ENCODE measurements at places on chromosomes 12 and 14. TPM values are rescaled to one million over a fixed set of nuclear protein-coding genes. Genes with fewer than 3 reads are reported as not detected.

DNA sequence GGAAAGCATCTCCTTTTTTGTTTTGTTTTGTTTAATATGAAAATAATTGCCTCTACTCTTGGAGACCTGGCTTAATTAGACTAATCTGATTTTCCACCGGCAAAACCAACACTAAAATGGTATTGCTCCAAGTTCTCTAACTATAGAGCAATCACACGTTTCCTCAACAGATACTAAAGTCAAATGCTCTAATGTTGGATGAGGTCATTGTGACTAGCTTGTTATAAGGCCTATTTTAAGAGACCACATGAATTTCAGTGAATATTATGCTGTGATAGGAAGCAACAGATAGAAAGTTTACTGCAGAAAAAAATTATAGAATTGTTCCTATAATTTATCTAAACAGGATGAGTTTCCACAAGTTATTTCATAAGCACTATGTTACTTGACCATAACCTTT, 3.3 kb upstream of the CCDC196 start:
- DNase-seq: no peak
- no peak overlapping the region for H3K4me3 ChIP-seq
- no peak overlapping the region for H3K27ac ChIP-seq
- H3K27me3 ChIP-seq: no peaks in the 10 kb centered on the region
- H3K4me1 ChIP-seq: no peaks in the 10 kb centered on the region

GRCh38 chr14:77043177-77043983, 14.9 kb upstream of the IRF2BPL start:
- no peaks in the 10 kb centered on the region for H3K27me3 ChIP-seq
- H3K27ac ChIP-seq: peak overlapping the region; percentile 33
- no peaks in the 10 kb centered on the region for H3K36me3 ChIP-seq
- no peak overlapping the region for H3K4me3 ChIP-seq
- peaks cover 49% of the 10 kb centered on the region for H3K4me1 ChIP-seq

Gene KLRD1
- polyA plus RNA-seq: 1.9 TPM

DNA sequence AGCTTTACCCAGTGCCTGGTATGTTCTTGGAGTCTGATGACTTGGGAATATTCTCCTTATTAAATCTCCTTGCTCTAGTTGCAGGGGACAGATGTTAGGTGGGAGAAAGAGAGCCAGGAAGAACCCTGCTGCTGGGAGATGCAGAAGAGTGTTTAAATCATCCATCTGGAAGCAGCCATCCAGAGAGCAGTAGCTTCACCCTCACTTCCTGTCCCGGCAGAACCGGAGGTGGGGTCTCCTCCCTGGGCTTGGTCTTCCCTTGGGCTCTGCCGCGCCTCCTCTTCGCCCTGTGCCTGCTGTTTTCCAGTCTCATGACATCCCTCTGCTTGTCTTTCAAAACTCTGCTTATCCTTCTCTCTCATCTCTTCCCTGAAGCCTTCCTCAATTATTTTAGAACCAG, 15.5 kb downstream of the B4GALNT3 start:
- H3K4me3 ChIP-seq: no peak overlapping the region
- no peak for DNase-seq
- H3K27ac ChIP-seq: no peak overlapping the region
- no peaks in the 10 kb centered on the region for H3K27me3 ChIP-seq
- H3K36me3 ChIP-seq: no peaks in the 10 kb centered on the region

DNA sequence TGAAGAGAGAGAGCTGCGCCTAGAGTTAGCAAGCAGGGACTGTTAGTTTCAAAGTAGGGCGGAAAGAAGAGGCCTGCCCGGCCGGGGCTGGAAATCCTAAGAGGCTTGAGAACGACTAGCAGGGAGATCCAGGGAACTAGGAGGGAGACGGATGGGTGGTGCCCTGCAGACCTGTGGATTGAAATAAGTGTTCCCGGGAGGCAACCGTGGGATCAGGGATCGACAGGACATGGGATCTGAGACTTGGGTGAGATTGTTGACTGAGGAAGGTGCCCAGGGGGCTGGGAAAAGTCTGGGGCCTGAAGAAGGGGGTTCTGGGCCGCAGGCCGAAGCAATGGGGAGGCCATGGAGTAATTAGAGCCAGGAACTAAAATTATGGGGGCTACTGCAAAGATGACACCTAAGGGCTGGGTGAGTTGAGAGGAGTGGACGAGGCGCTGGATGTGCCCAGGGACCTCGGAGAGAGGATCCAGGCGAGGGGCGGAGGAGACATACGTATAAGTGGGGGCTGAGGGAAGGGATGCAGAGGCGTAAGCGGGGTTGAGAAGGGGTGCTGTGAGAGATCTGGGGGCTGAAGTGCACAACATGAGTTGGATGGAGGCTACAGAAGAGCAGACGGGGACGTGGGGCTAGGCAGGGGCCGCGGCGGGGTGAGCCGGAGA, 635 bp downstream of the LTA4H start:
- H3K4me3 ChIP-seq: peak overlapping the region; percentile 85
- H3K27me3 ChIP-seq: no peaks in the 10 kb centered on the region
- peaks cover 8% of the 10 kb centered on the region for H3K36me3 ChIP-seq
- DNase-seq: peak; percentile 2

DNA sequence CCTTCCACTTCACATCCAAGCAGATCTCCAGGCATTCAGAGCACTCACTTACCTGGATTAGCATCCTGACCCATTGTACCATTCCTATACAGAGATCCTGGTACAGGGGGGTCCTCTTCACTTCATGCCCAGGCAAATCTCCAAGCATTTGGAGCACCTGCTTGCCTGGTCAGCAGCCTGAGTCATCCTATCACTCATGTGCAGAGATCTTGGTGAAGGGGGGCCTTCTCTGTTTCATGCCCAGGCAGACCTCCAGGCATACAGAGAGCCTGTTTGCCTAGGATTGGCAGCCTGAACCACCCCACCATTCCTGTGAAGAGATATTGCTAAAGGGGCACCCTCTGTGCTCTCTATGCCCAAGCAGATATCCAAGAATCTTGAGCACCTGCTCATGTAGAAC, 111.1 kb upstream of the CCDC175 start:
- no peak overlapping the region for H3K4me3 ChIP-seq
- no peaks in the 10 kb centered on the region for H3K36me3 ChIP-seq
- no peak for DNase-seq
- no peak overlapping the region for H3K27ac ChIP-seq

DNA sequence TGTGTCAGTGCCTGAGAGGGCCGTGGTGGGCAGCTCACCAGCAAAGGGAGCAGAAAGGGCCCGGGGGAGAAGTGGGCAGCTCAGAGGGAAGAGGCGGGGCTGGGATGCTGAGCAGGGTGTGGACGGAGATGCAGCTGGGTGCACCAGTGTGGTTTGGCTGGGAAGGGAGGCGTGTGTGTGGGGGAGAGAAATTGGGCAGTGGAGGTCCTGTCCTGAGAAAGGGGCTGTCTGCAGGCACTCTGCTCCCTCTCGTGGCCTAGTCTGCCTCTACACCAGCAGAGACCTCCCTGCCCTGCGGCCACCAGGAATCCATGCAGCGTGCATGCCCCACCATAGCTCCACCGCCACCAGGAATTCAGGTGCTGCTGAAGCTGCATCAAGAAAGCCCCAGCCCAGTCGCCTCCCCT, 6.4 kb downstream of the TMEM121 start:
- DNase-seq: no peak
- H3K4me1 ChIP-seq: peaks cover 6% of the 10 kb centered on the region
- no peak overlapping the region for H3K27ac ChIP-seq
- H3K27me3 ChIP-seq: peaks cover 3% of the 10 kb centered on the region
- no peak overlapping the region for H3K4me3 ChIP-seq

GRCh38 chr12:41699658-41700057, 445.0 kb downstream of the GXYLT1 start:
- H3K27ac ChIP-seq: no peak overlapping the region
- DNase-seq: no peak
- no peaks in the 10 kb centered on the region for H3K36me3 ChIP-seq

DNA sequence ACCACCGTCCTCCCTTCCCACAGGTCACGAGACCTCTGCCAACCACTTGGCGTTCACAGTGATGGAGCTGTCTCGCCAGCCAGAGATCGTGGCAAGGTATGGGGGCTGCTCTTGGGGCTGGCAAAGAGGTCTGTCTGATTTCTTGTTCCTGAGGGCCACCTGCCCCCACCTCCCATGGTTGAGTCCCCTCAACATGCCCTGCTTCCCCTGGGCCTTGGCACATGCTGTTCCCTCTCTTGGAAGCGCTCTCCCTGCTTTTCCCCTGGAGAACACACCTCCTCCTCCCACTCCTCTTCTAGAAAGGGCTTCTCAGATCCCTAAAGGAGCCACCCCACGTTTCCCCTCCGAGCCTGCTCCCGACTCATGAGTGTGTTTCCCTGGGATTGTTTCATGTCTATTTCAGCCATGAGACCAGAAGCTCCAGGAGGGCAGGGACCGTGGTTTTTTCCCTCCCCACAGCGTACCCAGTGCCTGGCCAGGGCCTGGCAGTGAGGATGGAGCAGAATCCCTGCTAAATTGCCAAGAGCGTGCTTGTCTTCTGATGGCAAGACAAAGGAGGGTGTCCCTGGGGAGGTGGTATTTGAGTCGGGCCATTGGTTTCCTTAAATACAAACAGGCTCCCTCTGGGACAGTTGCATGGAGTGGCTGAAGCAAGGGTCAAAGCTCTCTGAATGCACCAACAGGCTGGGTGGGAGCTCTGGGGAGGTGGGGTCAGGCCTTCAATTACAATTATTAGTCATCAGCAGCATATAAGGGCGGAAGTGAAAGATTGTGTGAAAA, 34.1 kb downstream of the CYP46A1 start:
- no peak overlapping the region for H3K27ac ChIP-seq
- H3K36me3 ChIP-seq: no peaks in the 10 kb centered on the region
- DNase-seq: no peak
- no peaks in the 10 kb centered on the region for H3K27me3 ChIP-seq
- H3K4me1 ChIP-seq: no peaks in the 10 kb centered on the region

Gene NAV3
- polyA plus RNA-seq: not detected
